Stimulated activated CD4-positive, alpha-beta T cell treated with anti-CD3 and anti-CD28 coated beads, Interleukin-12 subunit alpha, Interleukin-12 subunit beta, amount 100 ng/mL, for 4 hours (primary cell): ENCODE measurements at places on chromosomes 6 and 20.

GRCh38 chr6:106187424-106187982, 101.4 kb downstream of the PRDM1 start:
- no peak for DNase-seq

DNA sequence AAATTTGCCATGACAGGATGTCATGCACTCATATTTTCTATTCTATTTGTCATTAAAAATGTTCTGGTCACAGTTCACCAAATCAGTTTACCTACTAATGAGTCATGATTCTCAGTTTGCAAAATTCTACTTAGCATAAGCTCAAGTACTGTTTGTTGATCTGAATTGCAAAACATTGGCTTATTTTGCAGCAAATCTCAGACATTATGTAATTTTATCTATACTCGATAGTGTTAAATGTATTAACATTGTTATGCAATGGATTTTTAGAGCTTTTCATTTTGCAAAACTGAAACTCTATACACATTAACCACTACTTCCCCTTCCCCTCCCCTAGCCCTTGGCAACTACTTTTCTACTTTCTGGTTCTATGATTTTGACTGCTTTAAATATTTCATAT, 213.8 kb upstream of the ZFP64 start:
- DNase-seq, result no peak

GRCh38 chr6:7673063-7673536, 52.8 kb upstream of the BMP6 start:
- no peak for DNase-seq

- no peak for DNase-seq
Observed at GRCh38 chr6:159862103-159862502, 28.7 kb upstream of the MAS1 start.

DNA sequence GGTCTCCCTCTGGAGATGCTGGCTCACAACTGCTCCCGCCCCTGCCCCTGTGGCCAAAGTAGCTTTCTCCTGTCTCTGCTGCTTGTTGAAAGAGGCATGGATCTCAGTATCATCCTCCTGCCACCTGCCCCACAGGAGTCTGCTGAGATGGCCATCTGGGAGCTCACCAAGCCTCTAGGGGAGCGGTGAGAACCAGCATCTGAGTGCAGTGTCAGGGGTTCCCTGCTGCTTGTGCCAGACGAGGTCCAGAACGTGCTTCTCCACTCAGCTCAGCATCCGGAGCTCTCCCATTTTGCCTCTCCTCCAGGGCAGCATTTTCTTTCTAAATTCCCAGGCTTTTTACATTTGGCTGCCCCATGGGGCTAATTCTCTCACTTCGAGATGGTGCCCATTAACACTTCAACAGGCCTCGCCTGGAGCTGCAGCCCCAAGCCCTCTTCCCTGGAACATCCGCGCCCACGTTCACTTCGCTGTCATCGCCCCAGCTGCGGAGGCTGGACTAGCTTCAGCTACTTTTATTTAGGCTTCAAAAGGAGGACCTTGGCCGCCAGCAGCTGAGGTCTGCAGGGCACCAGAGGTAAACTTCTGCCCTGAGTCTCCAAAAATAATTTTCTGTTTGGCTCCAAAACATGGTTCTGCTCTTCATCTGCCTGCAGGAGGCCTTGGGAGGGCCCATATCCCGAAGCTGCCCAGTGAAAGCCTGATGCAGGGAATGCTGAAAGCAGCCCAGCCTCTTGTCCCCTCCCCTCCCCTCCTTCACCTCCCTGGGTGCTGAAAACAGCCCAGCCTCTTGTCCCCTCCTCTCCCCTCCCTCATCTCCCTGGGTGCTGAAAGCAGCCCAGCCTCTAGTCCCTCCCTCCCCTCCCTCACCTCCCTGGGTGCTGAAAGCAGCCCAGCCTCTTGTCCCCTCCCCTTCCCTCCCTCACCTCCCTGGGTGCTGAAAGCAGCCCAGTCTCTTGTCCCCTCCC, 25.2 kb upstream of the MLN start:
- no peak for DNase-seq

GRCh38 chr6:166541876-166542579, 44.5 kb downstream of the RAMACL start:
- DNase-seq, result no peak

DNA sequence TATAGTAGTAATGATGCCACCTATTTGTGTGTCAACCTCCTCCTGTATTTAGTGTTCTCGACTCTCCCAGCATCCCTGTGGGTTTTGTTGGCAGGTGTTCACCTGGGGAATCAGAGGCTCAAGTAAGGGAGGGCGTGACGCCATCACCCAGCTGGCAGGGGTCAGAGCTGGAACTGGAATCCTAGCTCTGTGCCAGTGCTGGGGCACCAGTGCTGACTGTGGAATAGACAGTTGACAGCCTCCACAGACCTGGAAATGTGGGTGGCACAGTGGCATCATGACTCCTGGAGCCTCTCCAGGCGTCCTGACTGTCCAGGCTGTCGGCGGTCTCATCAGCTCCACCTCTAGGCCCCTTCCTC, 102.8 kb downstream of the SYCP2 start:
- no peak for DNase-seq

DNA sequence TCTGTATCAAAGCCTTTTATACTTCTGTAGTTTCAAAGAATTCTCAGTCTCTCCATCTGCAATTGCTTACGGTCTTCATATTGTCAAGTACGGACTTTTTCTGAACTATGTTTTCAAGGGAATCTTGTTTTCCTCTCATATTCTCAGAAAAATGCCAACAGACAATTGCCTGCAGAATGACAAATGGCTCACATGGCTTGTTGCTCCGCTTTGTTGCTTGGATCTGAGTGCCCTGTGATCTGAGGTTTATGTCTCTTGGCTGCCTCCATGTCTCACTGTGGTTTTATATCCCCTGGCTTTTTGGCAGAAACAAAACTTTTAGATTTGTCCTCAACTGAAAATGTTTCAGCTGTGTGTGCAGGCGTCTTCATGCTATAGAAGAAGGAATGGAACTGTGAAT, 285.4 kb upstream of the CHD6 start:
- DNase-seq, result no peak

GRCh38 chr6:10414756-10415616, at the start of gene TFAP2A:
Gene TFAP2A, minus strand, starts transcription at chr6:10415074. Its CDS starts 83 bp downstream, at chr6:10414991.
- DNase-seq, result no peak

DNA sequence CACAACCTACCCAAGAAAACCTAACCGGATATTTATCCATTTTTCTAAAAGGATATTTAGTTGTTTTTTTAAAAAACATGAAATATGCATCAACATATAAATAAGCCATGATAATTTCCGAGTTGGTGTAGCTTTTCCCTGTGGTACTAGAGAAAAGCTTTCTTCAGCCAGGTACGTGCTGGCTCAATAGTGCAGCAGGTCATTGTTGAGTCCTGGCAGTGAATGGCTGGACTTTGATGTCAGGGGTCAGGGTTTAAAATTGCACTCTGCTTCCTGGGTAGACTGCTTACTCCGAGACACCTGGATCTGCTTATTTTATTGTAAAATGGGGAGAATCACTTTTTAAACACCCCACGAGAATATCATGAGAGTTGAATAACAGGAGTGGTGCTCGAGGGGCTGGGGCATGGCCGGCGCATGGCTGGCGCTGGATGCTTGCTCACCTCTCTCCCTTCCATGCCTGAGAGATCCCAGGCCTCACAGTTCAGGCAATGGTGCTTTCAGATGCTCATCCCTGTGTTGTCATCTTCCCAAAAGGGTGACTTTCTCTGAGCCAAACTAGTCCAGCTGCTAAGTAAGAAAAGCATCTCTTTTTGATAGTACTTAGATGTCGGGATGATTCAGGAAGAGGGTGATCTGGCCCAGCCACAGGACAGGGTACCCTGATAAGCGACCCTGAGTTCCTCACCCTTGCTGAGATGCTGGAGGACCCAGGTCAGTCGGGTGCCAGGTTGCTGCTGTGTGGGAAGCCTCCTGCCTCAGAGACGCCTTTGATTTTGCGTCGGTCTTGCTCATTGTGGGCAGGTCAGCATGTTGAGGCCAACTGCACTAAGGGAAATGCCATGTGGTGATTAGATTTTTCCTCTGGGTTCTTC, 269.1 kb upstream of the FOXQ1 start:
- no peak for DNase-seq

GRCh38 chr20:57748601-57749130, 38.9 kb upstream of the PMEPA1 start:
- peak; percentile 52 for DNase-seq

GRCh38 chr20:45010399-45010828, 44.1 kb downstream of the STK4 start:
- DNase-seq, result no peak

- no peak for DNase-seq
Observed at GRCh38 chr6:129393654-129394053, 316.3 kb downstream of the ARHGAP18 start.

- no peak for DNase-seq
Observed at GRCh38 chr6:110587328-110587727, 110.9 kb upstream of the SLC22A16 start.

GRCh38 chr20:48425817-48426612, 401.8 kb downstream of the PREX1 start:
- DNase-seq, result no peak

- DNase-seq, result no peak
Observed at GRCh38 chr6:97113170-97113569, 169.8 kb downstream of the MMS22L start.

DNA sequence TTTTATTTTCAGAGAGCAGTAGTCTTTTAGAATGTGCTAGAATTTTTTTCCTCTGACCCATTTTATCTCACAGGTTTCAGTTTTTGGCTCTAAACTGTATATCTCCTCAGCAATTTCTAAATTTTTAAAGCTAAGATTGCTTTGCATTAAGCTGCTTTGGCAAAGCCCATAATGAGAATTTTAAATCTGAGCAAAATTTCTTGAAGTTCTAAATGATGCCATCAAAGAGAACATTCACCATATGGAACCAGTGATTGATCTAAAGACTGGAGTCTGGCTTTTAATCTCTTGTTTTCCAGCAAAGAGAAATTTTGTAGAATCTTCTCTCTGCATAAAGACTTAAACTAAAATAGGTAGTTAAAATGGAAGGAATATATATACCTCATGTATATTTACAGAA, 313.6 kb downstream of the TBC1D32 start:
- DNase-seq, result no peak

DNA sequence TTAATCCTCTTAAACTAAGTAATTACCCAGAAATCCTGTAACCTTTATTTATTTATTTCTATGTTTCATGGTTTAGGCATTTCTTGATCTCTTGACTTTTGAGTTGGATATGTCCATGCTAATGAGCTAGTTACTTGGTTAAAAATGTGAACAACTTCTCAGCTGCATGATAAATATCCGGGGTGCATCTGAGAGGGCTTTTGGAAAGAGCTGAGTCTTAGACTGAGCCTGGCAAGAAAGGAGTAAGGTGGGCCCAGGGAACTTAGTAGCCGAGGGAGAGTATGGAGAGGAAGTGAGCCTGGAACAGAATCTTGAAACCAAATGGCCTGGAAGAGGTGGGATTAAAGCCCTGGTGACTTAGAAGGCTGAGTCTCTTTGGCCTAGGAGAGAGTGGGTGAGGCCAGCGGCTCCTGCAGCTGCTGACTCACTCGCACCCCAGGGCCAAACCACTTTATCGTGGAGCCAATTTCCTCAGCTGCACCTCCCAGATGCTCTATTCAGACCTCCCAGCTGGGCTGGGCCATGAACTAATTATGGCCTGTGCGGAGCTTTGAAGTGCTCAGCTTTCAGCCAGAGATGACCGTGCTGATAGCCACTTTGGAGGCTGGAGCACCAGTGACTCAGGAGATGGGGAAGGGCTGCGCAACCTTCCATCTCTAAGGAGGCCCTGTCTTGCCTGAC, 19.1 kb downstream of the TGM3 start:
- DNase-seq, result no peak

- DNase-seq, result no peak
Observed at GRCh38 chr6:133341607-133342158, 100.5 kb downstream of the EYA4 start.

DNA sequence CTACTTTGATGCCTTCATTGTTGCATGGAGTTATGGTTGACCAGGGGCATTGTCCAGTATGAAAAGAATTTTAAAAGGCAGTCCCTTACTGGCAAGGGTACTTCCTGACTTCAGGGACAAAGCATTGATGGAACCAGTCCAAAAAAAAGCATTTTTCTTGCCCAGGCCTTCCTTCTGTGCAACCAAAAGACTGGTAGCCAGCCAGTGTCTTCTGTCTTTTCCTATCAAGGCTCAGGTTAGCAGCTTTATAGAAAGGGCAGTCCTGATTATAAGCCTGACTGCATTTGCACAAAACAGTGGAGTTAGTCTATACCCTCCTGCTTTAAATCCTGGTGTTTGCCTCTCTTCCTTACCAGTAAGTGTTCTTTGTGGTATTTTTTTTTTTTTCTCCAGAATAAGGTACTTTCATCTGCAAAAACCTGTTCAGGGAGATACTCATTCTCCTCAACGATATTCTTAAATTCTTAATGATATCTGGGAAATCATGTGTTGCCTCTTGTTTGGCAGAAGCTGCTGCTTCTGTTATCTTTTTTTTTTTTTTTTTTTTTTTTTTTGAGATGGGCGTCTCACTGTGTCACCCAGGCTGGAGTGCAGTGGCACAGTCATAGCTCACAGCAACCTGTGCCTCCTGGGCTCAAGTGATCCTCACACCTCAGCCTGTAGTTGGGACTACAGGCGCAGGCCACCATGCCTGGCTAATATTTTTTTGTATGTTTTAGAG, 33.9 kb downstream of the SCAF8 start:
- no peak for DNase-seq

- no peak for DNase-seq
Observed at GRCh38 chr6:136609873-136610706, 59.9 kb upstream of the MAP7 start.

- DNase-seq, result no peak
Observed at GRCh38 chr6:11341867-11342266, 109.4 kb upstream of the NEDD9 start.

DNA sequence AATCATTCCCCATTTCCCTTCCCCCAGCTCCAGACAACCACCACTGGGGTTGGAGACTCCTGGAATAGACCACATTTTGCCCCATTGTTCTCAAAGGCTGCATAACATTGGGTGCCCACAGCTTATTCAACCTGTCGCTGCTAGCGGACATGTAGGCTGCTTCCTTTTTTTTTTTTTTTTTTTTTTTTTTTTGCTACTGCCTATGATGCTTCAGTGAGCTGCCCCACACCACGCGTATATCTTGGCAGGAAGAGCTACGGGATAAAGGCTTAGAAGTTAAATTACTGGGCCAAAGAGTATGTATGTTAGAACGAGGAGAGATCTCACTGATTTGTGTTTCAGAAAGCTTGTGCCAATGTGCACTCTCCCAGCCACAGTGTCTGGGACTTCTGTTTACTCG, 7.0 kb downstream of the LBP start:
- no peak for DNase-seq

DNA sequence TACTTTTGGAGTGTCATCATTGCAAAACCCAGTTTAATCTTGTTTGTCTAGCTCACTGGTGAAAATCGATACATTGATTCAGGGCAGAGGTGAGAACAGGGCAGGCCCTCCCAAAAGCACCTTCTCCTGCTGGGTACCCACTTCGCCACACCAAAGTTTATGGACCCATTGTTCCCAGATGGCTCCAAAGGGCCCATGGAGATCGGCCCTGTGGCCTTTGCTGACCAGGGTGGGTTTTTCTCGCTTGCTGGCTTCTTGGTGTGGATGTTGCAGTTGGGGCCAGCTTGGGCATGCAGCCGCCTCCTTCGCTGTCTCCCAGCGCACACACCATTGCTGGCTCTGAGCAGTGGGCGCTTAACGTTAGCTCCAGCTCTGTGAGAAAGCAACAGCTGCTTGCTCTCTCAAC, 178.1 kb upstream of the PDE10A start:
- DNase-seq, result no peak

- DNase-seq, result no peak
Observed at GRCh38 chr20:3248167-3248992, 9.4 kb upstream of the SLC4A11 start.
